ENCODE measurements at places on chromosomes 12 and 14.

DNA sequence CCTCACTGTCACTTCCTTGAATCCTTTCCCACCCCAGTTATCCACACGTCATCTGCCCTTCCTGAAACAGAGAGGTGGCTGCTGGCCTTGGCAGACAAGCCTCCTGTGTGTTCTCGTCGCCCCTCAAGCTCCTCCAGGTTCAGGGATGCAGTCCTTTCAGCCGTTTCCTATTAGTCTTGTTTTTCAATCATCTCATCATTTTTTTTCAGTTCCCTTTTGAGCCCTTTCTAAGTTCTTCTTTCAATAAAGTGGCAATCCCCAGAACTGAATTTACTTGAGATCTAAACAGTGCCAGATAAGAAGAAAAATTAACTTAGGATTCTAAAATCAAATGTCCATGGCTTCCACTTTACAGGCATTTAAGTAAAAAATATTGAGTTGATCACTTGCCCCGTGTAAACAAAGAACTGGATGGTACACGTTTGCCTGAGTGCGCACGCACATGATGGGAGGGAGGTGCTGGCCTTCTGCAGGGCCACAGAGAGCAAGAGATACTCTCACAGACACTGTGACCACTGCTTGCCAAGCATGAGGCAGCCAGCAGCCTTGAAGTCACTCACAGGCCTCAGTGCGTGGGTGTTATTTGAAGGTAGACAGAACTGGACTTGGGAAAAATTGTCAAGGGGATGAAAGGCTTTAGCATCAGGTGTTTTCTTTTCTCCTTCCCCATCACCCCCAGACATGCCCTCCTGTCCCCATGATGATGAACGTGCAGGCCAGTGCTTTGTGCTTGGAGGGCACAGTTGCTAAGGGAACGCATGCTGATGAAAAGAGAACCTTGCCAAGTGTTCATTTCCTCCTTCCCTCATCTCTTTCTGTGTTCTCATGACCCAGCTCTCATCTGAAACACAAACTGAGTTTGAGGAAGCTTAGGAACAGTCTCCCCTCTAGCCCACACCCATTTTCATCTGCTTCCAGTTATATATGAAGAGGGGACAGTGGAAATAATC is 408.3 kb downstream of the EGLN3 start:
- no peak for DNase-seq

DNA sequence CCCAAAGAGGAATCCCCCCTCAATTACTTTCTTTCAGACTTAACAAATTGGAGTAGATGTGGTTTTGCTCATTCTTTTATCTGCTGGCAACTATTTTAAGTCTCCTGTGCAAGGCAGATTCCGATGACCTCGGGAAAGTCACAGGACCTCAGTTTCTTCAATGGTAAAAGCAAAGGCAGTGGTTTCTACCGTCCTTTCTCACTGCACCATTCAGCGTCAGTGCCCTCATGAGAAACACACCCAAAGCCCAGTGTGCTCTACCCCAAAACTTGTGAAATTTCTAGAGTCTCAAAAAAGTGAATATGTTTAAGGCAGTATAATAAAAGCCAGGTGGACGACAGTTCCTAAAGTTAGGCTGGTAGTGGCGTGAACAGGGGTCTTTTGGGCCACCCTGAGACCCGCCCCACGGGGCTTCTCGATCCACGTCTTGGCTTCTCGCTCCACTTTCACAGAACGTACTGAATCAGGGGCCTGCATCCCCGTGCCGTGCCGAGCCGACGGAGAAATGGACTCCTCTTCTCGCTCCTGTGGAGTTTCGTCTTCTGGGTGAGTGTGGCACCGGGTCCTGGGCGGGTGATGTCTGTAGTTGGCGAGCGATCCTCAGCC is 1.3 kb upstream of the ARHGAP5 start:
- DNase-seq: peak; percentile 15

GRCh38 chr12:48160807-48161206 is 3.5 kb upstream of the ASB8 start:
- DNase-seq: no peak

- DNase-seq: peak; percentile 17
These were observed 21.3 kb downstream of the LRRIQ1 start for GRCh38 chr12:85057370-85057963.

DNA sequence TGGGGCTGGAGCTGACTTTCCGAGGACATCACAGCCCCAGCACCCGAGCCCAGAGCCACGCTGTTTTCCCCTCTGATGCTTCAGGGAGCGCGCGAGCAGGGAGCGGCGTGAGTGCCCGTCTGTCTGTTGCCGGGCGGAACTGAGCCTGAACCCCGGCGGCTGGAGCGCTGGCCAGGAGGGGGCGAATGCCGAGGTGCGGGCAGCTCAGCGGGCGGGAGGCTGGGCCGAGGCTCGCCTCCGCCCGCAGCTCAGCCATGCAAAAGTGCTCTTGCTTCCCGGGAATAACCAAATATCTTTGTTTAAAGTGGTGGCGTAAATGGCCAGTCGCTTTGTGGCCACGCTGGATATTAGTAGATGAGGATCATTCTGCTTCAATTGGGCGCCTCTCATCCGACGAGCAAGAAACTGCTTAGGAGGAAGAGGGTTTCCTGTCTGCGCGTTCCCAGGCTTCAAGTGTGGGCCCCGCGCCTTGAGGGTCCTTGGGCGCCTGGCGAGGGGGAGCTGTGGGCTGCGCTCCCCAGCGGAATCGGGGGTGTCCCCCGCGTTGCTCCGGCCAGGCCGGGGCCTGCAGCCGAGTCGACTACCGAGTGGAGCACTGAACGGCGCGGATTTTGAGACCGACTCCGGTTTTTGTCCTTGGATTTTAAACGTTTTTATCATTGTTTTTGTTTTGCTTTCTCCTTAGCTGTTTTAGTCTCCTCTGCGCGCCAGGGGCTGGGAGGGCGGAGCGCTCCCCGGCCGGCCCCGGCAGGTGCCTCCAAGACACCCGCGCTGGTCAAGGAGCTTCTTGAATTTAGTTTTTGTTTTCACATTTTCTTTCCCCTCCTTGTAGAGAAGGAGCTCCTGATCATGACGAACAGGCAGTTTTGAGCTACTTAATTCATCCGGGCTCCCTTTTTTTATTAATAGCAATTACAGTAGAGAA is 831 bp upstream of the NKX2-1 start:
- no peak for DNase-seq

- no peak for DNase-seq
These were observed 94.1 kb downstream of the SLC15A4 start for GRCh38 chr12:128729628-128730121.

GRCh38 chr12:96636895-96637294 is 147.5 kb downstream of the CFAP54 start:
- no peak for DNase-seq

- DNase-seq: no peak
These were observed 84.7 kb downstream of the SAMD4A start for GRCh38 chr14:54651649-54652048.

DNA sequence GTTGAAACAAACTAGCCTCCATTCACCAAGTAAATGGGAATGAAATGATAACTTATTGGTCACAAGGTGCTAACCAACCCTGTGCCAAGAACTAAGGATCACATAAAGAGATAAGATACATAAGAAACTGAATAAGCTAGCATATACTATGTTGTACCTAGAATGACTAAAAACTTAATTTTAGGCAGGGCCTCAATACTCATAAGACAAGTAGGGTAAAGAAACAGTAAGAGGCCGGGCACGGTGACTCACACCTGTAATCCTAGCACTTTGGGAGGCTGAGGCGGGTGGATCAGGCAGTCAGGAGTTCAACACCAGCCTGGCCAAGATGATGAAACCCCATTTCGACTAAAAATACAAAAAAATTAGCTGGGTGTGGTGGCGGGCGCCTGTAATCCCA is 17.7 kb downstream of the GDF11 start:
- no peak for DNase-seq

DNA sequence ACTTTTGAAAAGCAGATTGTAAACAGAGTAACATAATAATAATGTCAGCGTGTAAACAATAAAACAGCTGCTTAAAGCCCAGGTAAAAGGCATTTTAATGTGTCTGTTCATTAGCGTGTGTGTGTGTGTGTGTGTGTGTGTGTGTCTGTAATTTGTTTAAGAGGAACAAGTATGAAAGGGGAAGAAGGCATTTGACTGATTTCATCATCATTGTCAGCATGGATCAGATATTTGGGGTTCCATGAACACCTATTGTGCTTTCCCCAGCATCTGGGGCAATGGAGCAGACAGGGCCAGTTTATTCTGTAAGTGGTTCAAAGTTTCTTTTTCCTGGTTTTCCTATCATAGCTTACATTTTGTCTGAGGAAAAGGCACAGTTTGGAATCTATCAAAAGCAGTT is 28.9 kb downstream of the SLC25A21 start:
- DNase-seq: no peak

DNA sequence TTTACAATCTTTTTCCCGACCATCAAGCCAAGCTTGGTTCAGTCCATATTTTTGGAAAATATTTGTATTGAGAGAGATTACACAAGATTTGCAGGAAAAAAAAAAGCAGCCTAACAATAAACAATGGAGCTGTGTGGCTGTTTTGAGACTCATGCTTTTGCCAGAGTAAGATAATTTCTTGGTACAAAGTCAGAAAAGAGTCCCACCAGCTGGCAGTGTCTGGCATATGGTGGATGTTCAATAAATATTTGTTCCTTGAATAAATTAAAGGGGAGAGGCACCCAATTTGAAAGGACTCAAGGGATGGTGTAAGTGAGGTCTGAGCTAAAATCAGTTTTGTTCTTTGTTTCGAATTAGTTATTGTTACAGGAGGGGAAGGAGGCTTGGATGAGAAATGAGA is 78.1 kb upstream of the RPH3A start:
- DNase-seq: no peak

DNA sequence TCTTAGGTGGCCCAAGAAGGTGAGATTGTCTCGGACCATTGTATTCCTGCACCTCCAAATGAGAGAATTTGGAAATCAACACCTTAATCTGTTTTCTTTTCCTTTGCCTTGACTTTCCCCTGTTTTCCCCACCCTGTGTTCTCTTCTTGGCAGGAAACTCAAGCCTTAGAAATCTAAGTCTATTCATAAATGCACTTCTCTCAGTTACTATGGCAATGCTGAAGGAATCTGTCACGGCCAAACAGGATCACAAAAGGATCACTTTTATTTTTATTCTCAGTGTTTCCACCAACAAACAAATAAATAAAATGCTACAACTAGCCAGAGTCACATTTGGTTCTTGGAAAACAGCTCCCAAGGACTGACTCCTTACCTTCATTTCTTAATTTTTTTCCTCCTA is 270.5 kb downstream of the BCAT1 start:
- DNase-seq: no peak

GRCh38 chr12:124592050-124592449 is 24.6 kb upstream of the NCOR2 start:
- DNase-seq: no peak

GRCh38 chr14:61203081-61203753 is 77.9 kb downstream of the TMEM30B start:
- DNase-seq: no peak

DNA sequence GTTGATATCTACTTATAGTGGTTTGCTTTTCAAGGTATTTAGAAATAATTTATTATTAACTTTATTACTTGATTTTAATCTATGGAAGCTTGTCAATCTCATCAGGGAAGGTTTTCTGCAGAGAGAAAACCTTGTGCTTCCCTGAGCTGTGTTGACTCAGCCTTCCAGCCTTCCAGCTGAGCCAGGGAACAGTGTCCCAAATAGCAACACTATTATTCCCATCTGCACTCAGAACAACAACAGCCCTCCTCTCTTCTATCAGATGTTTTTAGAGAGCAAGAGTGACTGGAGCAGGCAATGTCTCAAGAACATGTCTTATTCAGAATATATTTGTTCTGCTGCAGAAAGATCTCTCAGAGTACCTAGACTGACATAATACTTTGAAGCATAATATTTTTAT is 389.9 kb upstream of the GARIN6 start:
- no peak for DNase-seq

DNA sequence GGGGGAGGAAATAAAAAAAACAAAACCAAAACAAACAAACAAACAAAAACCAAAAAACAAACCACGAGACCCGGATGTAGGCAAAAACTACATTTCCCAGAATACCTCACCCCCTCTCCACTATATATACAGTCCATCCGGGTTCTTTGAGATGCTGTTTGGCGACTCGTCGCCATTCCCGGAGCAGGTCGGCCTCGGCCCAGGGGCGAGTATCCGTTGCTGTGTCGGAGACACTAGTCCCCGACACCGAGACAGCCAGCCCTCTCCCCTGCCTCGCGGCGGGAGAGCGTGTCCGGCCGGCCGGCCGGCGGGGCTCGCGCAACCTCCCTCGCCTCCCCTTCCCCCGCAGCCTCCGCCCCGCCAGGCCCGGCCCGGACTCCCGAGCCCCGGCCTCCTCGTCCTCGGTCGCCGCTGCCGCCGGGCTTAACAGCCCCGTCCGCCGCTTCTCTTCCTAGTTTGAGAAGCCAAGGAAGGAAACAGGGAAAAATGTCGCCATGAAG is at the start of gene RNF10:
TSS of gene RNF10 (plus strand) at position 154 of the 500 bp plus-strand sequence. CDS start 456 bp downstream, outside the sequence.
- DNase-seq: peak; percentile 92
